GM04504 (cell line): ENCODE measurements at places on chromosomes 11 and 22.

- peak; percentile 91 for DNase-seq
These were observed at the start of gene AMPD3 for GRCh38 chr11:10454878-10455631. Gene AMPD3 (plus strand): TSS chr11:10455264. CDS start chr11:10461520, 6,256 bp downstream.

GRCh38 chr11:1873048-1873812 lies 18.5 kb downstream of the PRR33 start:
- DNase-seq = no peak

DNA sequence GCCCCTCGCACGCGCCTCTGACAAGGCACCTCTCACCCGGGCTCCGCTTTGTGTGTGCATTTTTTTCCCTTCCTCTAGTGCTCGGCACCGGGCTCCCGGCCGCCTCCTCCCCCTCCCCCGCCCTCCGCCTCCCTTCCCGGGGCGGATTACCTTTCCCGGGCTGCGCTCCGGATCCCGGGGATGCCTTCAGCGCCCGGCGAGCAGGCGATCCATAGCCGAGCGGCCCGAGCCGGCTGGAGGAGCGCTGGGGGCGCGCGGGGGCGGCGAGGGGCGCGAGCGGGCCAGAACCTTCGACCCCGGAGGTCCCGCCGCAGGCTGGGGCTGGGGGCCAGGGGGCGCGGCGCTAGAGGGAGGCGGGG lies 282 bp downstream of the MPPED2 start:
- no peak for DNase-seq

DNA sequence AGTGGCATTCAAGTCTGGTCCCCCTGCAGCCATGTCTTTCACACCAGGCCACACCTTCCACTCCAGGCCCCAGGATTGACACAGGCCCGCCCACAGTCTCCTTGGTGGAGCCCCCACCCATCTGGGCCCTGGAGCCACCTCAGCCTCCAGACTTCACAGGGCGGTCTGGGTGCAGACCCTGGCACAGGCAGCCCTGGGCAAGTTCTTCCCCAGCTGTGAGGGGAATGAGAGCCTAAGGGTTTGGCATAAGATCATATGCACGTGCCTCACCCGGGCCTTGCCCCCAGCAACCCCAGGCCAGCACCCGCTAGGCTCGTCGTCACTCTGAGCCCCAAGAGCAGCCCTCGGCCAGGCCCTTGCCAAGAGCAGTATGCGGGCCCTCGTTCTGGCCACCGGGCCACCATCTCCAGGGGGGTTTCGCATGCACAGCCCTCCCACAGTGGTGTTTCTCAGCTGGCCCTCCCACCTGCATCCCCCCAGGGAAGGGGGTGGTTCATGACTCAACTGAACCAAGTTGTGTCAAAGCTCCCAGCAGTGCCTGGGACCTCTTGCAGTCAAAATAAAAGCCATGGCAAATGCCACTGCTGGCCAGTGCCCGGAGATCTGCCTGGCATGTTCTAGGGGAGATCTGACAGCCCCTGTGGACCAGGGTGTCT lies 70.4 kb upstream of the KCNQ1OT1 start:
- no peak for DNase-seq

GRCh38 chr22:40491990-40492631 lies 121.7 kb downstream of the SGSM3 start:
- DNase-seq = peak; percentile 49

GRCh38 chr11:16984229-16984628 lies 30.0 kb downstream of the PLEKHA7 start:
- DNase-seq = no peak

GRCh38 chr11:128551611-128552335 lies 35.6 kb downstream of the ETS1 start:
- DNase-seq = no peak

DNA sequence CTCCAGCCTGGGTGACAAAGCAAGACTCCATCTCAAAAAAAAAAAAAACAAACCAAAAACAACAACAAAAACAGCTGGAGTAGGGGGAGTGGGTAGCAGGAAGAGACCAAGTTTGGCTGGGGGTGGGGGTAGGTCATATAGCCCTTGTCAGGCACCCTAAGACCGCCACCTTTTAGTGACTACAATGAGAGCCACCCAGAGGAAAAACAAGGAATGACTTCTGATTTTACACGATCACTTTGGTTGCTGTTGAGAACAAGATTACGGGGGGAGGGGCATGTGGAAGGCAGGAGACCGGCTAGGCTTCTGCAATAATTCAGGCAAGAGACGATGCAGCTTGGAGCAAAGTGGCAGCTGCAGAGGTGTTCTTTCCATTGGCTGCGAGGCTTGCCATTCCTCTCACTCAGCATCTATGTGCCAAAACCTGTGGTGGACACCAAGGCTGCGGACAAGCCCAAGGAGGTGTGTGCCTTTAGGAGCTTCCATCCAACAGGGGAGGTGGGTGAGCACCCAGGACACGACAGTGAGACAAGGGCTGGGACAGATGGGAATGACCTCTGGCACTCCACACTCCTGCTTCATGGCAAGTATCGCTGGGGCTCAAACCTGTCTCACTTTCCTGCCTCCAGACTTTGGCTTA lies 1.7 kb downstream of the RPS19BP1 start:
- DNase-seq = no peak

DNA sequence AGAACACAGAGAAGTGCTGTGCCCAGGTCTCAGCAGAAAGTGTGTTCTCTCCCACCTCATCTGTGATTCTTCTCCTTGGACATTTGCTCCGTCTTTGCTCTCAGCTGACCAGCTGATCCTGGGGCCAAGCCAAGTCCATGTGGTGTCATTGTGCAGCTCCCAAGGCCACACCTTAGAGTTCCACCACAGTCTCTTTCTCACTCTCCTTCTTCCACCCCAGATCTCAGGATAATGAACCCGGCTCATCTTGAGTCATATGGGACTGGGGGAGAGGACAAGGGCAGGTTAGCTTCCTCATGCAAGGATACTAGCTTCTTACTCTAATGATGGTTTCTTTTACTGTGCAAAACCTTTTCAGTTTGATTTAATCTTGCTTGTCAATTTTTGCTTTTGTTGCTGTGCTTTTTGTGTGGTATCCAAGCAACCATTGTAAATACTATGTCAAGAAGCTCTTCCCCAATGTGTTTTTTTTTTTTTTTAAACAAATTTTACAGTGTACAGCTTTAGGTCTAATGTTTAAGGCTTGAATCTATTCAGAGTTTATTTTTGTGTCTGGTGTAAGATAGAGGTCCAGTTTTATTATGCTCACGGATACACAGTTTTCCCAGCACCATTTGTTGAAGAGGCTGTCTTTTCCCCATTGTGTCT lies 75.0 kb upstream of the OR4B1 start:
- DNase-seq = peak; percentile 44

- no peak for DNase-seq
These were observed 22.1 kb upstream of the ASCC2 start for GRCh38 chr22:29860006-29860766.
